ENCODE measurements at places on chromosomes 1 and 21. TPM values are rescaled to one million over a fixed set of nuclear protein-coding genes. Genes with fewer than 3 reads are reported as not detected.

DNA sequence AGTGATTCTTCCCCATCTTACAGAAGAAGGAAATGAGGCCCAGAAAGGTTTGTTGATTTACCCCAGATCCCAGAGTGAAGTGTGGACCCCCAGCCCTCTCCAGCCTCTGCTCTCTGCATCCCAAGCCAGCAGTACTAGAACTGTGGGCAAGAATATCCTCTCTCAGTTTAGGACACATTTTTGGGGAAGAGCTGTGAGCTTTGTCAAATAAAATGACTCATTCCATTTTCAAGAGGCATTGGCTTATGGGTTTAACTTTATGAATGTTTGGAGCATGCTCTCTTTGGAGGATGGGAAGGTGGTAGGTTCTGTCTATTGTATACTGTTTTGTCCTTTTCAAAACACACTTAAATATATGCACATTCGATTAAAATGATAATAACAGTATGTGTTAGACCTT, 70.6 kb upstream of the CNTN2 start:
- no peak overlapping the region for H3K27ac ChIP-seq
- H3K4me3 ChIP-seq: no peak overlapping the region
- no peak for DNase-seq
- H3K27me3 ChIP-seq: peaks cover 19% of the 10 kb centered on the region
- no peaks in the 10 kb centered on the region for H3K4me1 ChIP-seq
- H3K36me3 ChIP-seq: no peaks in the 10 kb centered on the region

The RNU1-1 gene
- total RNA-seq: 1,570 TPM

The PGLYRP4 gene
- total RNA-seq: not detected

GRCh38 chr1:234521836-234522235, 42.9 kb upstream of the TARBP1 start:
- no peak for DNase-seq
- H3K4me3 ChIP-seq: no peak overlapping the region
- H3K27me3 ChIP-seq: peaks cover 6% of the 10 kb centered on the region
- H3K4me1 ChIP-seq: peaks cover 25% of the 10 kb centered on the region

DNA sequence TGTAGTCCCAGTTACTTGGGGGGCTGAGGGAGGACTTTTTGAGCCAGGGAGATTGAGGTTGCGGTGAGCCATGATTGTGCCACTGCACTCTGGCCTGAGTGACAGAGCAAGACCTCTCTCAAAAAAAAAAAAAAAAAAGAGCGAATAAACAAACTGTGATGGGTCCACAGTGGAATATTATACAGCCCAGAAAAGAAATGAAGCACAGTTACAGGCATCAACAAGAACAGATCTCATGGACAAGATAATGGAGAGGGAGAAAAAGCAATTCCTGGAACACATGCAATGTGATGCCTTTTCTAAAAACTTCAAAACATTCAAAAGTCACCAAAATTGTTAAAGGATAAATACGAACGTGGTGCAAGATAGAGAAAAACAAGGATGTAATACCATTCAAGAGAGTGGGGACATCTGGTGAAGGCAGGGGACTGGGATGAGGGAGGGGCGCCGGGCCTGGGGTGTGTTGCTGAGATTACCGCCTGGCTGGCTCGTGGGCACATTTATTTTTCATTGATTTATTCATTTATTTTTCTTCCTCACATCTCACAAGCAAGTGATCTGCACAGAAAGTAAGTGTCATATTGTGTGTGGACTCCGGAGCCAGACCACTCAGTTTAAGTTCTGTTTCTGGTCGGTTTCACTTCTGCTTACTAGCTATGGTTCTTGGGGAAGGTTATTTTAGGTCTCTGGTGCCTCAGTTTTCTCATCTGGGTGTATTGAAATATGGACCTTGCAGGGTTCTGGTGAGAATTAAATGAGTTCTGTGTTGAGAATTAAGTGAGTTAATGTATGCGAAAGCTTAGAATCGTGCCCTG, 30.1 kb downstream of the ABCG1 start:
- peaks cover 18% of the 10 kb centered on the region for H3K4me1 ChIP-seq
- H3K27ac ChIP-seq: no peak overlapping the region

GRCh38 chr1:8378981-8379470, 61.1 kb downstream of the SLC45A1 start:
- no peaks in the 10 kb centered on the region for H3K27me3 ChIP-seq
- no peak overlapping the region for H3K4me3 ChIP-seq
- no peak overlapping the region for H3K27ac ChIP-seq

The GBP4 gene
- 70.6 TPM for total RNA-seq

The KRTCAP2 gene
- total RNA-seq: 203 TPM

The HTR6 gene
- not detected for total RNA-seq

DNA sequence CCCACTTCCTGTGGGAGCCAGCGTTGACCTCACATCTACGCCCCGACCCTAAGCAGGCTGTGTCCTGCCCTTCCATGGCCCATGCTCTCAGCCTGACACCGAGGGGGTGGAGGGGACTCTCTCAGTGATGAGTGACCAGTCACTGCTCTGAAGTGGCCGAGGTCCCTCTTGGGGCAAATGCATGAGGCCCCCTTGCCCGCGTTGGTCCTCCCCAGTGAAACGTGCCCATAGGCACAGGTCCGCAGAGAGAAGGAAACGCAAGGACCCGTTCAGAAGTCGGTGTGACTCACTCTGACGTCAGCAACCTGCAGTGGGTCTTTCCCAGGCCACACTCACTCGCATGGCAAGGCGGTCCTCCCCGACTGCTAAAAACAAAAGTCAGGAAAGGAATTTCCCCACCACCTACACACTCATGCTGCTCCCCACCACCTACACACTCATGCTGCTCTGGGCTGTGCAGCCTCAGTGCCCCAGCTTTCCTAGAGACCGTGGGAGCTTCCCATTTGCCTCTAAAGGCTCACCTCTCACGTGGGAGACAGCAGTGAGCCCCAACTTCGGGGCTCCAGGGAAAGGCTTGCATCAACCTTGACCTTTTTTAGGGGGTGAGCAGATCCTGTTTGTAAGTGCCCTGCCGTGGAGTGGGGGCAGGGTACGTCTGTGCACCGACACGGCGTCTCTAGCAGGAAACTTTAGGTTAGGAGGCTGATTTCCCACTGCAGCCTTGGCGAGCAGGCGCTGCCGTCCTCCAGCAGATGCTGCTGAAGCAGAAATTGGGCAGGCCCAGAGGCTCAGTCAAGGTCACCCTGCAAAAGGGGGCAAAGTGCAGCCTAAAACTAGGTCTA, 11.4 kb downstream of the UBASH3A start:
- peak; percentile 90 for DNase-seq
- peaks cover 70% of the 10 kb centered on the region for H3K4me1 ChIP-seq
- H3K4me3 ChIP-seq: peak overlapping the region; percentile 56
- peaks cover 71% of the 10 kb centered on the region for H3K36me3 ChIP-seq
- no peaks in the 10 kb centered on the region for H3K27me3 ChIP-seq
- peak overlapping the region; percentile 94 for H3K27ac ChIP-seq

GRCh38 chr1:63330331-63330916, 8.1 kb downstream of the FOXD3 start:
- DNase-seq: no peak
- peaks cover 11% of the 10 kb centered on the region for H3K36me3 ChIP-seq
- no peak overlapping the region for H3K27ac ChIP-seq
- peaks cover 30% of the 10 kb centered on the region for H3K4me1 ChIP-seq
- peaks cover 82% of the 10 kb centered on the region for H3K27me3 ChIP-seq
- no peak overlapping the region for H3K4me3 ChIP-seq

The DIO1 gene
- total RNA-seq: not detected

GRCh38 chr1:59193443-59194093, 103.3 kb upstream of the FGGY start:
- no peaks in the 10 kb centered on the region for H3K36me3 ChIP-seq
- H3K4me1 ChIP-seq: no peaks in the 10 kb centered on the region
- no peak for DNase-seq
- no peak overlapping the region for H3K27ac ChIP-seq
- no peak overlapping the region for H3K4me3 ChIP-seq
- H3K27me3 ChIP-seq: peaks cover 3% of the 10 kb centered on the region

The NUP210L gene
- total RNA-seq: 0.08 TPM

The OR2L3 gene
- total RNA-seq: not detected

DNA sequence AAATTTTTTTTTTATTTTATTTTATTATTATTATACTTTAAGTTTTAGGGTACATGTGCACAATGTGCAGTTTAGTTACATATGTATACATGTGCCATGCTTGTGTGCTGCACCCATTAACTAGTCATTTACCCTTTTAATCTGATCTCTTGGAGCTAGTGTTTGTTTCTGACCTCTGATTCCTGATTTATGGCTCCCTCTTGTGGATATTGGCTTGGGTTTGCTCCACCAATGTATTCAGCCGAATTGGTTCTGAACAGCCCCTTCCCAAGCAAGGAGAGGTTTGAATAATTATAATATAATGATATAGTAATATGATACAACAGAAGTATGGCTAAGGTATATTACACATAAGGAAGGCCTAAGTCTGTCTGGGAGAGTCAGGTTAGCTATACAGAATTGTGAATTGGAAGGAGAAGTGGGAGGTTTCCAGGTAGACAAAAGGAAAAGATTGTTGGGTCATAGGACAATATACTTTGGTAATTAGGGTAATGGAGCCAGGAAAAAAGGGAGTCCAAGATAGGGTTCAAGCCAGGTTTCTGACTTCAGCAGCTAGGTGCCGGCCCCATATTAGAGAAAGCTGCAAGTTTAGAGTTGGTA, 53.1 kb upstream of the HMCN1 start:
- H3K4me1 ChIP-seq: peaks cover 22% of the 10 kb centered on the region
- H3K27ac ChIP-seq: no peak overlapping the region
- no peak overlapping the region for H3K4me3 ChIP-seq

The KCNE2 gene
- not detected for total RNA-seq

DNA sequence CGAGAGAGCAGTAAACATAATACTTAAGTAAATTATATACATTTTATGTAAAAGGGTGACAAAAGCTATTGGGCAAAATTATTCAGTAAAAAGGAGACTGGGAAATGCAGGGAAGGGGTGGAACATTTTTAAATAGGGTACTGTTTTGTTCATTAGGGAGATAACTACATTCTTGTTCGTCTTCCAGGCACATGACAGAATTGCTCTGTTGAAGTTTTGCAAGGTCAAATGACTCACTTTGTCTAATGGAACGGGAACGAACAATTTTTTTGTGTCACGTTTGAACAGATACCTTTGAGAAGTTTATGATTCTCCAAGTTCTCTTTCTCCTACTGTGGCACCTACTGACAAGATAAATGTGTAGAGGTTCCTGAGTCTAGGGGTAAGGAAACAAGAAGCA, 382.3 kb upstream of the ZRANB2 start:
- H3K27me3 ChIP-seq: no peaks in the 10 kb centered on the region
- H3K27ac ChIP-seq: no peak overlapping the region
- DNase-seq: no peak
- no peak overlapping the region for H3K4me3 ChIP-seq
- no peaks in the 10 kb centered on the region for H3K4me1 ChIP-seq
- H3K36me3 ChIP-seq: no peaks in the 10 kb centered on the region

DNA sequence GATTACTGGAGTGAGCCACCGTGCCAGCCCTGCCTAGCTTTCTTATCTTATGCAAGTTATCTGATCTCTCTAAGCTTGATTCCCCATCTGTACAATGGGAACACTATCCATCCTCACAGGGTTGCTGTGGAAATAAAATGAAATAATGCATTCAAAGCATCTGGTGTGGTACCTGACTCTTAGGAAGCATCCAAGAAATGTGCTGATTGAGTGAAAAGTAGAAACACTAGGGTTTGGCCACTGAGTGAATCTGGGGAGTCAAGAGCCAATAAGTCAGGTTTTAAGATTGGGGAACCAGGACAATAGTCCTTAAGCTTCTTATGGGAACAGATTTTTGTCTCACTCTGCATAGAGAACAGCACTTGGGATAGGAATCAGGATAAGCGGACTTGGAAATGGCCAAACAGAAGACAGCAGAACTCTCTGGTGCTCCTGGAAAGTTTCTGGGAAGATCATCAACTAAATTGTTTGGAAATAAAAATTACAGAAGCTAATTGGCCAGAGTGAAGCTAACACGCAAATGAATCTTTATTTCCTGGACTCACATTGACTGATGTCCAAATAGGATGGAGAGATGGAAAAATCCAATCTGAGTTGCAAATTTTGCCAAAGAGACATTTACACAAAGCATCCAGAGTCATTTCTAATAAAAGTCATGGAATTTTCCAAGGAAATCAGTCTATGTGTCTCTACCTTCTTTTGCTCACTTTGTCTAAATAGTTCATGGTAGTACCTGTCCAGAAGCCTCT, 3.3 kb downstream of the PAFAH2 start:
- H3K27ac ChIP-seq: no peak overlapping the region
- peaks cover 44% of the 10 kb centered on the region for H3K4me1 ChIP-seq
- H3K27me3 ChIP-seq: no peaks in the 10 kb centered on the region
- H3K4me3 ChIP-seq: no peak overlapping the region
- no peak for DNase-seq

DNA sequence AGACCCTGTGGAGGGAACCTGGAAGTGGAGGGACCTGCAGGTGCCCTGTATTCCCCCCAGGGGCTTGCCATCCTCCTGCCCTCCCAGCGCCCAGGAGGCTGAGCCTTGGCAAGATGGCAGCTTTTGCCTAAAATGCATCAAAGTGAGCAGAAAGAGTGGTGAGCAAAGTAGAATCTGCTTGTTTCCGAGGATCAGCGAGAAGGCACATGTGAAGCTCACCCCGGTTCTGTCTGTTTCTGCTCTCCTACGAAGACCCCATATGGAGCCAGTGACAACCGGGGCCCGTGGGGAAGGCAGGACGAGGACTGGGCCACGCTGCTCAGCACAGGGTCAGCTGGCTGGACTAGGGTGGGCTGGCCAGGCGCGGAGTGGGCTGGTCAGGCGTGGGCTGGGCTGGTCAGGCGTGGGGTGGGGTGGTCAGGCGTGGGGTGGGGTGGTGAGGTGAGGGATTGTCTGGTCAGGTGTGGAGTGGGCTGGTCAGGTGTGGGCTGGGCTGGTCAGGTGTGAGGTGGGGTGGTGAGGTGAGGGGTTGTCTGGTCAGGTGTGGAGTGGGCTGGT, 5.2 kb upstream of the FNDC10 start:
- H3K27me3 ChIP-seq: no peaks in the 10 kb centered on the region
- no peak overlapping the region for H3K4me3 ChIP-seq
- no peak for DNase-seq

DNA sequence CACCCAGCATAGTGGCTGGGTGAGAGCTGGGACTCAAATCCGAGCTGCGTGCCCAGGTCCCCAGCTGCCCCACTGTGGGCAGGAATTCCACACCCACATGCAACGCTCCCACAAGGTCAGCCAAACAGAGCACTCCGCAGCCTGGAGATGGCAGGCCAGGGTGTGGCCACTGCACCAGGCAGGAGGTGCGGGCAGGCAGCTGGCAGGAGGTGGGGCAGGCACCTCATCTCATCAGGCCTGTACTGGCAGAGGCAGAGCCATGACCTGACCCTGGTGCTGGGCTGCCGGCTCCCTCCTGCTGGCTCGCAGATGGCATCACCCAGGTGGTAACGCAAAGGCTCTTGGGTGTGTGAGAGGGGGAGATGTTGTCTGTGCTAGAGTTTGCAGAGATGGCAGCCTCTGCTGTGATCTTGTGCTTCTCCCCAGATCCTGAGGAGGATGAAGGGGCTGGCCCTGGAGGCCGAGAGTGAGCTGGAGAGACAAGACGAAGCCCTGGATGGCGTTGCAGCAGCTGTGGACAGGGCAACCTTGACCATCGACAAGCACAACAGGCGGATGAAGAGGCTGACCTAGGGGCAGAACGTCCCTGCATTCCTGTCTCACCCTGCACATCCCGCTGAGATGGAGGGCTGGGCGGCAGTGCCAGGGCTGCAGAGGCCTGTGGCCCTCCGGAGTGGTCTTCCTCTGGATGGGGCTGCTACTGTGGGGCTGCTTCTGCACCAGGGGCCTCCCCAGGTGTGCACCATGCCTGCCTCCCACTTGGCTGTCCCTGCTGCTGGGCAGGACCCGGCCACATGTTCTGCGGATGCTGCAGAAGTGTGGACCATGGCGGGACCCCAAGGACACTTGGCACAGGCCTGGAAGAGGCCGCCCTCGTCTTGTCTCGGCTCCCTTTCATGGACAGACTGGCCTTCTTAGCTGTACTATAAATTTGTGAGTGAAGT, 35.1 kb upstream of the PRSS38 start:
- no peaks in the 10 kb centered on the region for H3K27me3 ChIP-seq
- peak overlapping the region; percentile 57 for H3K27ac ChIP-seq
- peak; percentile 13 for DNase-seq
- peaks cover 12% of the 10 kb centered on the region for H3K4me1 ChIP-seq
- peaks cover 22% of the 10 kb centered on the region for H3K36me3 ChIP-seq
- H3K4me3 ChIP-seq: no peak overlapping the region

Measured in activated CD4-positive, alpha-beta memory T cell treated with anti-CD3 and anti-CD28 coated beads, Interleukin-2, amount 10 ng/mL, durations not matched to agents 7 days and 5 days (primary cell).